ENCODE measurements at places on chromosomes 6 and 20. TPM values are rescaled to one million over a fixed set of nuclear protein-coding genes. Genes with fewer than 3 reads are reported as not detected.

Gene SAPCD1
- 1.6 TPM for total RNA-seq

Gene TSPO2
- not detected for total RNA-seq

Gene EPPIN
- total RNA-seq, result not detected

Gene MAP7
- 0.93 TPM for total RNA-seq

Gene PLCB4
- 3.5 TPM for total RNA-seq

Gene TXLNB
- total RNA-seq, result 0.22 TPM

Gene CFAP61
- not detected for total RNA-seq

Gene PROKR2
- total RNA-seq, result not detected

Gene HNF4A
- not detected for total RNA-seq

Gene PTK7
- 2.7 TPM for total RNA-seq

Gene PRRC2A
- 112 TPM for total RNA-seq

Gene RFX6
- total RNA-seq, result not detected

Data from thoracic aorta endothelial cell (primary cell).